ENCODE measurements at places on chromosomes 1 and 21.

DNA sequence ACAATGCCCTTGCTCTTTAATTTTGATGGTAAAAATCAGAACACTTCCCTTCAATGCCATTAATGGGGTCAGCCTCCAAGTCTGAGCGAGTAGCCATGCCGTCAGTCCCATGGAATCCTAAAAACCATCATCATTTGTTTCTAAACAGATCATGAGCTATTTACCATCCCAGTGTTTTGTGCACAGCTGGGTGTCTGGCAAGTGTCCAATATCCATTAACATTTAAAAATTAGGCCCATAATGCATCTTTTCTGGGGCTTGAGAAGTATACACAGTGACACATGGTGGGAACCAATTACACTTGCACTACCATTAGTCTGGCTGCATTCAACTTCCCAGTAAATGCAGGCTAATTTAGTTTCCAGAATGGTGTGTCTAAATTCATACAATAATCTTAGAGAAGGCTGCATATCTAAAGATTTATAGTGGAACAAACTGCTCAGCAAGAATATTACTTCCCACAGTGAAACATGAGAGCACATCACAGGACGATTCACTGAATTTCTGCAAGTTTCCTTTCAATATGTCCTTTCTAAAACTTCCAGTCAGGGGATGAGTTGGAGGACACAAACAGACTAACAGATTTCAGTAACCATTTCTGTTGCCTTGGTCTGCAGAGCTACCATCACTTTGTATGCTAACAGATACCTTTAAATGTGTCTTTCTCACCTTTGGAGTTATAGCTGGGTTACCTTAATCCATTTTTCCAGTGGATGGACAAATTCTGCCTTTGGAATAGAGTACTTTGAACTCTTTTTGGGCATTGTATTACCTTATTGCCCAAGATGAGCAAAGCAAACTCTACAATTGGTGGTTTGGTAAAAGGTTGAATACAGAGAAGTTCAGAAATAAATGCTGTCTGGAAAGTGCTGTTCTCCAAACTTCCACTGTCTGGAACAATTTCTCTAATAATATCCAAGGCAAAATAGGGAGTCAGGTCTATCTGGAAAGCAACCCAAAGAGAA is 258.0 kb downstream of the PTBP2 start:
- no peak for DNase-seq

DNA sequence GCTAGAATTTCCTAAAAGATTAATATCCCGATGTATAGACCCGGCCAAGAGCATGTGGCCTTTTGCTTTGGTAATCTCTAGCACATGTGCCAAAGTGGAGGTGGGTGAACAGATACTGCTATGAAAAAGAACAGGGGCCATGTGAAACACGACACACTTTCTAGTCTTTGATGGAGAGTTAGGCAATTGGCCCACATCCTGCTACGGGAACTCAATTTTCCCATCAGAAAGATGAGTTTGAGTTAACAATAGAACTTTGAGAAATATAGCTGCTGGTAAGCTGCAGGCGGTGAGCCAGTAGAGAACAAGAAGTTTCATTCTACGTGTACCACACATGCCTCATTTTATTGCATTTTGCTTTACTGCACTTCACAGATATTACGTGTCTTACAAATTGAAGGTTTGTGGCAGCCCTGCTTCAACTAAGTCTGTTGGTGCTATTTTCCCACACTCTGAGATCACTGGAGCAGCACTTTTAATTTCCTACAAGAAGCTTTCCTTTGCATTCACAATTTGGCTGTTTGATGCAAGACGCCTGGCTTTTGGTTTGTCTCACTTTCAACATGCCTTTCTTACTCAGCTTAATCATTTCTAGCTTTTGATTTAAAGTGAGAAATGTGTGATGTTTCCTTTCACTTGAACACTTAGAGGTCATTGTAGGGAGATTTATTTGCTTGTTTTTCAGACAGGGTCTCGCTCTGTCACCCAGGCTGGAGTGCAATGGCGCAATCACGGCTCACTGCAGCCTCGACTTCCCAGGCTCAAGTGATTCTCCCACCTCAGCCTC is 46.3 kb downstream of the HTR6 start:
- DNase-seq, result no peak

DNA sequence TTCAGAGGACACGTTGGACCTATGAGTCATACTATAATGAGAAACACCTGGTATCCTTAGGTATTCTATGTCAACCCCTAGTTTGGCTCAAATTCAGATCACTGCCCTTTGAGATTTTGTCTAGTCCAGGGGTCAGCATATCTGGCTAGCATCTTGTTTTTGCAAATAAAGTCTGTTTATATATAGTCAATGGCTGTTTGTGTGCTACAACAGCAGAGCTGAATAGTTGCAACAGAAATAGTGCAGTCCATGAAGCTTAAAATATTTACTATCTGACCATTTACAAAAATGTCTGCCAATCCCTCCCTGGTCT is 48.5 kb upstream of the EDEM3 start:
- no peak for DNase-seq

- no peak for DNase-seq
Measured at GRCh38 chr21:44637018-44637850, at the start of gene KRTAP10-10. Gene KRTAP10-10, plus strand, starts transcription at chr21:44637356. Its CDS starts 62 bp downstream, at chr21:44637418.

GRCh38 chr1:165717918-165718515 is 19.7 kb upstream of the ALDH9A1 start:
- no peak for DNase-seq

GRCh38 chr1:85862456-85862855 is 154.2 kb upstream of the ZNHIT6 start:
- no peak for DNase-seq

Measured in activated CD4-positive, alpha-beta T cell treated with anti-CD3 and anti-CD28 coated beads for 1 hour (primary cell).